ENCODE measurements at places on chromosomes 5 and 9.

DNA sequence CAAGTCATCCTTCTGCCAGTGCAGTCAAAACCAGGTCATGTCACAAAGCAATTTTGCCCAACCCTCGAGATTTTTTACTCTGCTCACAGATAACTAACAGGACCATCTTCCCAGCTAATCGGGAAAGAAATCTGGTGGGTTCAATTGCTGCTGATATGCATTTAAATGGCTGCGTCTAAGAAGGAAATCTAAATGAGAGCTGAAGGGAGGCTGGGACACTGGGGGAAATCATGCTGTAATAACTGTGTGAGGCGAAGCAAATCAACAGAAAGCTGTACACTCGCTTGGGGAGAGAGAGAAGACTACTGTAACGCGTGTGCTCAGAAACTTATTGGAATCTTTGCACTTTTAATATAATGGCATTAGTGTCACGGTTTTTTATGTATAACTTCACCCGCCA, 535.0 kb downstream of the CDK5RAP2 start:
- DNase-seq = no peak

DNA sequence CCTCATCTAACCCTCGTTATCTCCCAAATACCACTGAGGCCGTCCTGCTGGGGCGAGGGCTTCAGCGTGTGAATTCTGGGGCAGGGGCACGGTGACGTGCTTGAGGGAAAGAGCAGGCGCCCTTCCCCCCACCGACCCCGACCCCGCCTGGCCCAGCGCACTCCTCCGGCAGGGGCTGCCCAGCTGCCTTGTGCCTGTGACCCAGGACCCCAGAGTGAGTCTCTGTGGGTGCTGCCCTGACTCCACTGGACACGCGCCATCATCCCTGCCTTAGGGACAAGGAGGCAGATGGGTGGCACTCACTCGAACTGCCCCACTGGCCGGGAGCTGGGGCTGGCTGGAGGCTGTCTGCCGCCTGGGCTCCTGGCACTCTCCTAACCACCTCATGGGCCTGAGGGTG, 136.2 kb upstream of the LPCAT1 start:
- no peak for DNase-seq

- DNase-seq = no peak
These were observed 2.5 kb downstream of the PDCD1LG2 start for GRCh38 chr9:5512658-5513452.

DNA sequence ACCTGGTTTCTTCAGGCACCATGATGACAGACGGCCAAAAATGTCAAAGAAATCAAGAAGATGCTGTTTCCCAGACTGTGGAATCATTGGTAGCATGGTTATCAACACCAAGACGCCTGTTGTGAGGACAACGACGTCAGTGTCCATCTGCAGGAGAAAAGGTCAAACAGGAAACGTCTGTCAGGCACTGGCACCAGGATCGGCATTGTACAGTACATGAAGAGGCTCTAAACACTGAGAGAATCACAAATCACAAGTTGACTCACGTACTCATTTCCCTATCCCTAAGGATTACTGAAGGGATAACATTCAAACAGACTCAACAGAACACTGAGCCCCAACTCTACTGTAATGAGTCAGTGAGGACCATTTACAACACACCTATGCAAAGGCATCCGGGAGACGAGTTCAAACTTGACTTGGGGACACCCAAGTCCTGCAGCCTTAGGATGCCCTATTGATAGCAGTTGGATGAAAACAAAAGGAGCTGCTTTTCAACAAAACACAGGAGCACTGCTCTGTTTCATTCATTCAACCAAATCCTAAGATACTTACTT, 21.0 kb downstream of the TSC1 start:
- DNase-seq = no peak

DNA sequence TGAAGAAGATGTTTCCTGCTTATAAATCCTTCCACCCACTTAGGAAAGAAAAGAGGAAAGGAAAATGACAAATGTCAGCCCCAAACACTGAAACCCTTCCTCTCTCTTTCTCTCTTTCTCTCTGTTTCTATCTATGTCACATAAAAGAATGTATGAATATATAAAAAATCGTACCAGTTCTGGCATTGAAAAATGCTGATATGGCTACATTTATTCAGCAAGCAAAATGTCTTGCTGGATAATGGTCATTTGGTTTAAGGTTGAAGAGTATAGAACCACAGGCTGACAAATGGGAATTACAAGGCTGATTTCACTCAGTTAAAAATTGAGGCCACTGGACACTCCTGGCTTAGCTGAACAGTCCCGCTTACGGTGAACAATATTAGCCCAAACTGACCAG, 335.9 kb downstream of the PARP8 start:
- no peak for DNase-seq

DNA sequence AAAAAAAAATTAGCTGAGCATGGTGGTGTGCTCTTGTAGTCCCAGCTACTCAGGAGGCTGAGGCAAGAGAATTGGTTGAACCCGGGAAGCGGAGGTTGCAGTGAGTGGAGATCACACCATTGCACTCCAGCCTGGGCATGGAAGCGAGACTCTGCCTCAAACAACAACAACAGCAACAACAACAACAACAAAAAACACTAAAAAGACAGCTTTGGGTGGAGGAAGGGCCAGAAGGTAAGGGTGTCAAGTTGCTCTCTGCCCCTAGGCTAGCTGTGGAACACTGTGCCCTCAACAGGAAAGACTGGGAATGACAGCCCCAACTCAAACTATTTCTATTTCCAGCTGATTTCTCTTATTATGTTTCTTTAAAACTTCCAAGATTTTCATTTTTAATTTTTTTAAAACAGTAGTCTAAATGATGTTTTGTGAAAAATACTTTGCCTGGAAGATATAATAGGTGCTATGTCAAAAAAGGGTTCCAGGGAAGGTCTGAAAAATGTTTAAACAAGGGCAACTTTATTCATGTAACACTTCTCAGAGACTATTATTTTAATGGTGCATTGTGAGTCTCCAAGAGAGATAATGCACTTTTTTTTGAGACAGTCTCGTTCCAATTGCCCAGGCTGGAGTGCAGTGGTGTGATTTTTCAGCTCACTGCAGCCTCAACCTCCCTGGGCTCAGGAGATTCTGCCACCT, 29.9 kb downstream of the CLINT1 start:
- peak; percentile 20 for DNase-seq

- no peak for DNase-seq
These were observed 54.8 kb downstream of the COL27A1 start for GRCh38 chr9:114210136-114210535.

DNA sequence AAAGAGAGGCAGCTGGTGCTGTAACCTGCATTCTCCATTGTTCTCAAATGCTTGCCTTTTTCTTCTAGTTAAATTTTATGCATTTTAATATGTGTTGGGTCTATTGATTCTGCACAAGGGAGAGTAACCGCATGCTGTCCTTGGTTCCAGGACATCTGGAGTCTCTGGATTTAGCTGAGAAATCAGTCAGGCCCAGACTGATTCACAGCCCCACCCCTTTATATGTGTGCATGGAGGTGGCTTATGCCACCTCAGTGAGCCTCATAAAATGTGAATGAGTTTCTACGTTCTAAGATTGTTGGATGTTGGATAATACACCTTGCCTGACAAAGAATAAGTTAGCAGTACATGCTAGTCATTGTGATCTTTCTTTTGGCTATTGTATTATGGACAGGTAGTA, 110.1 kb upstream of the PANK3 start:
- no peak for DNase-seq

- no peak for DNase-seq
These were observed 1699.3 kb upstream of the CDH9 start for GRCh38 chr5:28737682-28738081.

- DNase-seq = no peak
These were observed 35.8 kb downstream of the IZUMO3 start for GRCh38 chr9:24509850-24510249.

DNA sequence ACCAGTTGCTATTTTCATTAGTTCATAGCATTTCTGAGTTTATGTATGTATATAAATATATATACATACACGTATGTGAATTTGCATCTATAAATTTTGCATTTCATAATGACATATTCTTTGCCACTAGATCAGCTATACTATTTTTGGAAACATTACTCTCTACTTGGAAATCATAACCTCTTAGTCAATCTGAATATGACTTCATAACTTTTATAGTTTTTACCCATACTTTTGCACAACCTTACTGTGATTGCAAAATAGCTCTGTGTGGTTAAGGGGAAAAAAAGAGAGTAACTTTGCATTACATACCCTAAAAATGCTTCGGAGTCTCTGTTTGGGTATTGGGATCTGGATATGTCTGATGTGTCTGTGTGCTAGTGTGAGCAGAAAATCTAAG, 44.9 kb upstream of the ADAMTSL1 start:
- no peak for DNase-seq

- DNase-seq = no peak
These were observed 4.7 kb upstream of the PTGR1 start for GRCh38 chr9:111604054-111604615.

DNA sequence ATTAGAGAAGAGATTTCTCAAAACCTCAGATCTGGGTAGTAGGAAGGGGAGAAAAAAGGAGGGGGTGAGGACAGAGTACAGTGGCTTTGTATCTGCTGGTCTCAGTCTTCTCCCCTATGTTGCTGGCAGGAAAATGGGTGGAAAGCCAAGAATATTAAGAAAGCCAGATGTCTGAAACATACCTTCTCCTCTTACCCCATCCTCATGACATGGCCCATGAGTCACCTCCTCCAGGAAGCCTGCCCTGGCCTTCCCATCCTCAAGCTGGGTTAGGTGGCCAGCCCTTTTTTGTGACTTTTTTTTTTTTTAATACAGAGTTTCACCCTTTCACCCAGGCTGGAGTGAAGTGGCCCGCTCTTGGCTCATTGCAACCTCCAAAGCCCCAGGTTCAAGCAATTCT, 61.8 kb downstream of the ABCA1 start:
- no peak for DNase-seq

DNA sequence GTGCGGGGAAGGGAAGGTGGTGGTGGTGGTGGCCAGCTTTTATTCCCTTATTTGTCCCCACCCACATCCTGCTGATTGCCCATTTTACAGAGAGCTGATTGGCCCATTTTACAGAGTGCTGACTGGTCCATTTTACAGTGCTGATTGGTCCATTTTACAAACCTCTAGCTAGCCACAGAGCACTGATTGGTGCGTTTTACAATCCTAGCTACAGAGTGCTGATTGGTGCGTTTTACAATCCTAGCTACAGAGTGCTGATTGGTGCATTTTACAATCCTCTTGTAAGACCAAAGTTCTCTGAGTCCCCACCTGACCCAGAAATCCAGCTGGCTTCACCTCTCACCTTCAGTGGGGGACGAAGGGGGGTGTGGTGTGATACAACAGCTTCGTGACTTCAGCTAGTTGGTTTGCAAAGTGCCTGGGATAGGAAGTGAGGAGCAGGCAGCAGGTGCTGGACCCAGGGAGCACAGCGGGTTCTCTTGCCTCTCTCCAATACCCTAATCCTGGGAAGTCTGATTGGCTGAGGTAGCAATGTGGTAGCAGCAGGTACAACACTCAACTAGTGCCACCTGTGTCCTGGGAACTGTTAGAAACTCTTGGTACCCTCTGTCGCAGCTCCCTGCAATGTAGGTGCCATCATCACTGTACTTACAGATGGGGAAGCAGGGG, 92.1 kb downstream of the BARX1 start:
- DNase-seq = no peak

- no peak for DNase-seq
These were observed 195.0 kb downstream of the ADAMTSL1 start for GRCh38 chr9:18668944-18669343.

DNA sequence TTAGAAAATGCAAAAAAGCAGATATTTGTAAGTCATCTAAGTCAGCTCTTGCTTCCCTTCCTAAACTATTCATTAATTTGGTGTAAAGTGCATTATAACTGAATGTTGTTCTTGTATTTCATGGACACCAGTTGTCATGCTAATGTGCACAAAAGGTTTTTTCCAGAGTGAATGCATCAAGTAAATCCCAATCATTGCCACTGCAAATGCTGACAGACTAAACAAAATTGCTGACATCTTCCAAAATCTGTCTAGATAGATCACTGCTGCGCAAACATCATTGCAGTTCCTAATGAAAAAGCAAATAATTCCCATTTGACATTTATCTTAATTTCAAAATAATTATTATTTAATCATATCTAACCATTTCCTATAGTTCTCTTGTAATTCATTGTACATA, 161.7 kb downstream of the PDE4D start:
- no peak for DNase-seq

GRCh38 chr5:141533897-141534296, 45.0 kb downstream of the PCDHGC5 start:
- DNase-seq = no peak

- DNase-seq = no peak
These were observed 56.3 kb upstream of the DIRAS2 start for GRCh38 chr9:90698871-90699440.

DNA sequence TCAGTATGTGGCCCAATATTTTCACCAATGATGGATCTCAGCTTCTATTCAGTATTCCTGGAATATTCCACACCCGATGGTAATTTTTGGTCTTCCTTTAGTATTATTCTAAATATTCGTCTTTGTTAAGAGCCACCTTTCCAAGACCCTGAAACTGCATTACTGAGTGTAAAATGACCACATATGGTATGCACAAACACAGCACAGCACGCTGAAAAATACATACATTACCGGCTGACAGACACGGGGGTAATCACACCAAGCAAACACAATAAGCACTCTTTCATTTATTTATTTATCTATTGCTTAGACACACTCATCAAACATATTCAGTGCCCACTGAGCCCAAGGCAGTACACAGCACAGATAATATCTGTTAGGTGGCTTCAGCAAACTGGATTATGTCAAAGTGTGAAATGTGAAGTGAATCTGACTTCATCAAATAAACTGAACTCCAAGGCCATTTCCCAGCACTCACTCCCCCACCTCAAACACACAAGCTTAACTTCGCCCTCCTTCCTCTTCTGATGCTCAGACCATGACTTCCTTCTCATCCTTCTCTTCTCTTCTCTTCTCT, 1637.8 kb upstream of the C9orf72 start:
- no peak for DNase-seq

- DNase-seq = no peak
These were observed 149.2 kb upstream of the CDKN2B start for GRCh38 chr9:22158271-22158670.

GRCh38 chr5:168163966-168164365, 127.5 kb upstream of the WWC1 start:
- DNase-seq = no peak

DNA sequence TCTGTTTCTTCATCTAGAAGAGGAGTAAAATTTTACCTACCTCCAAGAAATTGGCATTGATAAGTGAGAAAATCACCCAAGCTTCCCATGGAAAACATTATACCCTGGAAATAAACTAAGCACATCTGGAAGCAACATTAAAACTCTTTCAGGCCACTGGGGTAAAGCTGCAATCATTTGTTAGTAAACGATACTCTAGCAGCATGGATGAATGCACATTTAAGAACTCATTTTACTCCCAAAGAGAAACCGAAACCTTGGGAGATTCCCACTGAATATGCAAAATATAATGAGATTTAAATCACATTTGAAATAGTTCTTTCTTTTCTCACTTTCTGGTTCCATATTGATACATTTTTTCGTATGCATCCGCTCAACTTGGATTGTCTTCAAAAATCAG, 467.5 kb downstream of the EFNA5 start:
- no peak for DNase-seq

GRCh38 chr5:59173578-59173977, 590.7 kb downstream of the RAB3C start:
- DNase-seq = no peak

- DNase-seq = peak; percentile 35
These were observed 5.2 kb upstream of the MGAT1 start for GRCh38 chr5:180807654-180808414.
